ENCODE measurements at places on chromosomes 3 and 15.

DNA sequence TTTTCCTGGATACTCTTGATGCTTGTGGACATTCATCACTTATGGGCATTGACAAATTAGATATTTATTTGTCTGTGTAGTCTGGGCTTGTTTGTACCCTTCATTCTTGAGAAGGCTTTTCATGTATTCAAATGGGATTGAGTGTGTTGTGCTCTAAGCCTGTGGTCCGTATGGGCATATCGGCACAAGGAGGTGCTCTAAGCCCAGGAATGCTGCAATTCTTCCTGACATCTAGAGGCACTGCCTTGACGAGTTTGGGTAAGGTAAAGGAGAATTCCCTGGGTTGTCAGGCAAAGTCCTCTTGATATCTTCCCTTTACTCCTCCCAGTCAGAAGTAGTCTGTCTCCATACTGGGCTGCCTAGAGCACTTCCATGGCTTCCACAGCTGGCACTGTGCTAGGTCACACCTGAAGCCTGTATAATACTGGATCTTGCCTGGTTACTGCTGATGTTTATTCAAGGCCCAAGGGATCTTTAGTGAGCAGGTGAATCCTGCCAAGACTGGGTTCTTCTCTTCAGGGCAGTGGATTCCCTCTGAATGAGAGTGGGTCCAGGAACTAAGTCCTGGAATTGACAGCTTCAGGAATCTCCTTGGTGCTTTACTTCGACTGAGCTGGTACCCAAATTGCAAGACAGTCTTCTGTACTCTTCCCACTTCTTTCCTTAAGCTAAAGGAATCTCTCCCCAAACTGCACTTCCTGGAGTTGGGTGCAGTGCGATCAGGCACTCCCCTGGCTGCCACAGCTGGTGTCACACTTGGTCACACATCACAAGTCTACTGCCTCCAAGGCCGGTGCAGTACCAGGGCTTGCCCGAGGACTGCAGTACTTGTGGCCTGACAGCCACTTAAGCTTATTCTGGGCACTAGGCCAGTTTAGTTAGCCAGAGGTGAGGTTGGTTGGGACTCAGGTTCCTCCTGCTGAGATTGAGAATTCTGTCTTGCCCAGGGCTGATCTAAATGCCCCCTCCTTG lies 46.0 kb downstream of the GALK2 start:
- DNase-seq, result no peak
- no peak overlapping the region for H3K27ac ChIP-seq
- H3K36me3 ChIP-seq, result peaks cover 16% of the 10 kb centered on the region

- H3K4me1 ChIP-seq, result peaks cover 4% of the 10 kb centered on the region
- no peak overlapping the region for H3K4me3 ChIP-seq
- H3K27me3 ChIP-seq, result no peaks in the 10 kb centered on the region
- no peak for DNase-seq
- no peaks in the 10 kb centered on the region for H3K36me3 ChIP-seq
- H3K27ac ChIP-seq, result no peak overlapping the region
These were observed 393.9 kb downstream of the RAP2B start for GRCh38 chr3:153555919-153556318.

DNA sequence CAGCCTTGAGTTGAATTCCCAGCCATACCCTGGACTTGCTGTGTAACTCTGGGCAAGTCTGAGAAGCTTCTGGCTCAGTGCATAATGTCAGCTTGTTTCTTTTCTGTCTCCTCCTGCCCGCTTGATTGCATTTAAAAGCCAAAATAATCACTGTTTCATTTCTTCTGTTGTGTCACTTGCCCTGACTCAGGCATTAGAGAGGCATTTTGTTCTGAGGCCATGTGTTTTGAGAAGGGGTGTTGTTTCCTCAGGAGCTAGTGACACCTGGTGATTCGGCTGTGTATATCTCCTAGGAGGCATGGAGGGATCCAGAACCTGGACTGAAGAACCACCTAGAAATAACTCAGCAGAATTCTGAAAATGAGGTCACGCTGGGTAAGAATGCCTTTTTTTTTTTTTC lies 16.0 kb downstream of the WDR73 start:
- no peaks in the 10 kb centered on the region for H3K27me3 ChIP-seq
- DNase-seq, result no peak
- peaks cover 77% of the 10 kb centered on the region for H3K36me3 ChIP-seq

DNA sequence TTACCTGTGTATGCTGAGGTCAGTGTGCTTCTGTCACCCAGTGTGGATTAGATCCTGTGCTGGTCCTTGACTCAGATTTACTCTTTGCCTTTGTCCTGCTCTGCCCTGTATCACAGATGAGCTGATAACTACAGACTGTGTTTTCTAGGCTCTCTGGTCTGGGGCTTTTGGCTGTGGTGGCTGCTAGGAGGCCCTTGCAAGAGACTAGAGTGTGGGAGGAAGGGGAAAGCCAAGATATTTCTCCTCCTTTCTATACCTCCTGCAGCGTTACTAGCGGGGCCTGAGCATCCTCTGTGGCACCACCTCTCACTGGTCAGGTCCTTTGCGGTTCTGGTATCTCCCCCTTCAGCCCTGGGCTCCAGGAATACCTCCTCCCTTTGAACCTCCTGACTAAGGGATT lies 282.3 kb upstream of the TBC1D5 start:
- no peak overlapping the region for H3K27ac ChIP-seq
- H3K27me3 ChIP-seq, result peaks cover 75% of the 10 kb centered on the region
- no peaks in the 10 kb centered on the region for H3K36me3 ChIP-seq
- H3K4me1 ChIP-seq, result no peaks in the 10 kb centered on the region
- no peak overlapping the region for H3K4me3 ChIP-seq

- no peak overlapping the region for H3K27ac ChIP-seq
- no peaks in the 10 kb centered on the region for H3K36me3 ChIP-seq
- no peaks in the 10 kb centered on the region for H3K4me1 ChIP-seq
- no peak for DNase-seq
- peaks cover 42% of the 10 kb centered on the region for H3K27me3 ChIP-seq
These were observed 68.0 kb downstream of the C3orf70 start for GRCh38 chr3:185084901-185085300.

- DNase-seq, result no peak
- H3K27ac ChIP-seq, result no peak overlapping the region
- H3K4me3 ChIP-seq, result no peak overlapping the region
- H3K27me3 ChIP-seq, result peaks cover 13% of the 10 kb centered on the region
- H3K36me3 ChIP-seq, result no peaks in the 10 kb centered on the region
These were observed 71.4 kb downstream of the LRRC49 start for GRCh38 chr15:70964058-70964457.

DNA sequence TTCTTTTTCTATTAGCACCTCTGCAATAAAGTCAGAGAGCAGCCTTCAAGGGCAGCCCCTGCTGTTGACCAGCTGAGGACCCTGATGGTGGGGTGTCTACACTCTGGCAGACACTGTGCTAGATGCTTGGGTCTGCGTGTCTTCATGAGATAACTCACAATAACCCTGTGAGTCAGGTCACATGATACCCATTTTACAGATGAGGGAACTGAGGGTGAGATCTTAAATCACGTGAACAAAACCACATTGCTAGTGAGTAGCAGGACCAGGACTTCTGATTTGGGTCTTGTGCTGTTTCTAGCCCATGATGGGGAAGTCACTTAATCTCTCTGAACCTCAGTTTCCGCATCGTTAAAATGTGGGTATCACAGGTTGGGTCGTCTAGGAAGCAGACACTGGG lies 118.5 kb upstream of the LIPC start:
- peaks cover 27% of the 10 kb centered on the region for H3K4me1 ChIP-seq
- no peaks in the 10 kb centered on the region for H3K27me3 ChIP-seq
- no peak for DNase-seq

DNA sequence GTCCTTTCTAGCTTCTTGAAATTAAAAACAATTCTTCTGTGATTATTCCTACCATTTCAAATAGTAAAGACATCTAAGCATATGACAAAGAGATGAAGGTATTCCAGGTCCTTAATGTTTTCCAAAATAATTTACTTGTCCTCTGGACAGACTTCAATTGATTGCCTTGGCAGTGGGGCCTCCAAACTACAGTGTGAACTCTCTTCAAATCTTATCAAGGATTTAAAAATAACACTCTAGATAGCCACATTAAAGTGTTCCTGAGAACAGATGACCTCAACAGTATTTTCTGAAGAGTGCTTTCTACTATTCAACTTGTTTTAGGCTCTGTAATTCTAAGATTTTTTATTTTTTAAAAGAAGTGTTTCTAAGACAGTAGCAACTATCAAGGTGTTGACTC lies 7.9 kb upstream of the MLF1 start:
- DNase-seq, result no peak
- no peak overlapping the region for H3K27ac ChIP-seq
- H3K27me3 ChIP-seq, result peaks cover 19% of the 10 kb centered on the region
- no peaks in the 10 kb centered on the region for H3K4me1 ChIP-seq

GRCh38 chr15:40508216-40508615 lies 37.4 kb downstream of the CHST14 start:
- H3K27ac ChIP-seq, result no peak overlapping the region
- H3K4me1 ChIP-seq, result peaks cover 20% of the 10 kb centered on the region
- H3K4me3 ChIP-seq, result no peak overlapping the region
- H3K27me3 ChIP-seq, result peaks cover 86% of the 10 kb centered on the region

DNA sequence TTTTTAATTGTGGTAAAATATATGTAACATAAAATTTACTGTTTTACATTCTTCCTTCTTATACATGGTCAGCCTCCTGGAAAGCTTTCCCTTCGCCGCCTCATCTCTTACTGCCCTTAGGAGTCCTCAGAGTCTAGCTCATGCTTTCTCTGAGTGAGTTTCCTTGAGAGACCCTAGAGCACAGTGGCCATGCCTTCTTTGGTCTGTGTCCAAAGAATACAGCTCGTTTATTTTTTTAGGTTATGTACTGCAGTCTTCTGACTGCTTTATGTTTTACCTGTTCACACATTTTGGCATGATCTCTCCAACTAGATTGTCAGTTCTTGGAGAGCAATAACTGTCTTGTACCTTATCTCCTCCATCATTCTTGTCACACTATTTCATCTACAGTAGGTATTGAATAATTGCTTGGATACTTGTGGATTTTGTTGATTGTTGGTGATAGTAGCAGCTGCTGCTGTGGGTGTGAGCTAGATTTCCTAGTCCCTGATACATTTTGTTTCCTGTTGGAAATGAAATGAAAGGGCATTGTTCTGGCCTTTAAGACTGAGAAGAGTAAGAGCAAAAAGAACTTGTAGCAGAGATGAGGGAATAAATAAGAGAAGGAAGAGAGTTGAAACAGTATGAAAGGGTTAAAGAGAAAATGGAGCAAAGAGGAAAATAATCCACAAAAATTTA lies 10.9 kb downstream of the ARIH2 start:
- peak overlapping the region; percentile 4 for H3K4me3 ChIP-seq
- peak overlapping the region; percentile 13 for H3K27ac ChIP-seq
- peaks cover 66% of the 10 kb centered on the region for H3K4me1 ChIP-seq
- no peaks in the 10 kb centered on the region for H3K27me3 ChIP-seq
- H3K36me3 ChIP-seq, result peaks cover 81% of the 10 kb centered on the region
- DNase-seq, result no peak

Data from effector memory CD8-positive, alpha-beta T cell (primary cell).